OCI-M1 (cell line): ENCODE measurements at places on chromosomes 2 and 18.

DNA sequence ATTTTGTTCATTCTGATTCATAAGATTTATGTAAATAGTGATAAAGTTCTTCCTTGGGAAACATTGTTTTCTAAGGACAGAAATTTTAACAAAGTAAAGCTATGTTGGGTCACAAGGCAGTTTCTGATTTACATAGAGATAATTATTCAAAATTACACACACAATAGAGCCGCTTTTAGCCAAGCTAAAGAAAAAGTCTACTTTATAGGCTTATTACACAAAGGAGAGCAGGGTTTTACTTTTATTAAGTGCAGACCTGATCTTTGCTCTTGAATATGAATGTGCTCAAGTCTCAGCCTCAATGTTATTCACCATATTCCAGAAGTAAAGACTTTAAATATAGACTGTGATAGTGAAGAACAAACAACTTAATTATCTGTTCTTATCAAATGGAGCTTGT lies 787.8 kb upstream of the LINC00305 start:
- no peak for DNase-seq

- DNase-seq = peak; percentile 87
Observed at GRCh38 chr2:159139216-159139933, 147.1 kb downstream of the WDSUB1 start.

- DNase-seq = peak; percentile 61
Observed at GRCh38 chr2:96869281-96869821, 529 bp downstream of the SEMA4C start.

DNA sequence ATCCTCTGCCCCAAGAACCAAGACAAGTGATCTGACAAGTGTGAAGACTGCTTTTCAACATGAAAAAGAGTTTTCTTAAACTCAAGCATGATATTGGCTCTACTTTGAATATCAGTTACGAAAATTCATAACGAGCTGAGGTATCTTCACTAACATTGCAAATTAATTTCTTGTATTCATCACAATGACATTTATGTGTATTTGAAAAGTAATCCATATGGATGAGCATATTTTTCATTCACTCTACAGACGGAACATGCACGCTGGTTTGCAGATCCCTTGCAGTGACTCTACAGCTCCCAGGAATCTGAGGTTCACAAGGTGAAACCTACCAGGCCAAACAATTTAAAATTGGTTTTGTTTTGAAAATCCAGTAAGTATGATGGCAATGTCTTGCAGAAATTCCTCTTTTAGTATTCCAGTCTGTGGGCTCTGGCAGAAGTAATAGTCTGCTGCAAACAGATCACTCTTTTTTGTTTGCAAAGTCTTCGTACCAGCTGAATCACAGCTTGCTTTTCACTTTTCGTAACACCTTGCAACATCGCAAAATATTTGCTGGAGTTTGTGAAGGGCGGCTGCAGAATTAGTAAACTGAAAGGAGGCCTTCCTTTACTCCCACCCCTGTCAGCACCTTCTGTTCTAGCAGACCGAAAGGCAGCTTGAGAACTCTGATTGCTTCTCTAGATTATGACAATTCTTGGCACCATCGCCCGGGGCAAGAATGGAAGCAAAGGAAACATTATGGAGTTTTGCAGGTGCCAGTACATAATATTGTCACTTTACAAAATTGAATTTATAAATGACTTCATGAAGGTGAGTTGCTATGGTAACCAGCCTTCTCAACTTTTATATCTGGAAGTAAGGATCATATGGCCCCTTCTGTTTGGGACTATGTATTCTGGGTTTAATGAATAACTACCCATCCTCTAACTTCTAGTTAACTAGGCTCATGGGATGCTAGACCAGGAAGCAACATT lies 168.7 kb downstream of the TMEM247 start:
- DNase-seq = no peak

DNA sequence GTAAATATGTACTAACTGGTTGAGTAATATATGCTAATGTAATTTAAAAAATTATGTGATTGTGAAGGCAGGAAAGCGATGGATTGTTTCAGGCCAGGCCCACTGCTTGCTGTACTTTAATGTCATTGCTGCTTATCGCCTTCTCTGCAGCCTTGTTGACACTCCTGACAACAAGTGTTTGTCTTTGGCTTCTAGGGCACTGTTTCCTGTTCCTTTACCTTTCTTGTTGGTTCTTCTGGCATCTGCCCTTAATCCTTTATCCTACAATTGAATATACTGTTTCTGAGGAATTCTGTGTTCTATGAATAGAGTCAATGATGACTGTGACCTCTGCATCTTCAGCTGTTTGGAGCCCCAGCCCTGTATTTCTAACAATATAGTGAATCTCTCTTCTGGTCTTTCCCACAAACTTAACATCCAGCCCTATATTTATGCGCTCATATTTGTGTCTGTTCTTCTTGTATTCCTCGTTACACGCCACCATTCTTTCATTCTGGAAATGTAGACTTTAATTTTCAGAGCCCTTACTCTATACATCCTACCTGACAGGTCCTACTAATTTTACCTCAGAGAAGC lies 17.6 kb downstream of the ACSL3 start:
- DNase-seq = no peak

- no peak for DNase-seq
Observed at GRCh38 chr2:9649261-9649660, 18.5 kb upstream of the YWHAQ start.

GRCh38 chr2:15919716-15920434 lies 20.5 kb upstream of the MYCN start:
- DNase-seq = no peak

- DNase-seq = no peak
Observed at GRCh38 chr18:58354791-58355190, 274.1 kb downstream of the ALPK2 start.

- no peak for DNase-seq
Observed at GRCh38 chr2:129192117-129192516, 787.3 kb upstream of the RAB6C start.

DNA sequence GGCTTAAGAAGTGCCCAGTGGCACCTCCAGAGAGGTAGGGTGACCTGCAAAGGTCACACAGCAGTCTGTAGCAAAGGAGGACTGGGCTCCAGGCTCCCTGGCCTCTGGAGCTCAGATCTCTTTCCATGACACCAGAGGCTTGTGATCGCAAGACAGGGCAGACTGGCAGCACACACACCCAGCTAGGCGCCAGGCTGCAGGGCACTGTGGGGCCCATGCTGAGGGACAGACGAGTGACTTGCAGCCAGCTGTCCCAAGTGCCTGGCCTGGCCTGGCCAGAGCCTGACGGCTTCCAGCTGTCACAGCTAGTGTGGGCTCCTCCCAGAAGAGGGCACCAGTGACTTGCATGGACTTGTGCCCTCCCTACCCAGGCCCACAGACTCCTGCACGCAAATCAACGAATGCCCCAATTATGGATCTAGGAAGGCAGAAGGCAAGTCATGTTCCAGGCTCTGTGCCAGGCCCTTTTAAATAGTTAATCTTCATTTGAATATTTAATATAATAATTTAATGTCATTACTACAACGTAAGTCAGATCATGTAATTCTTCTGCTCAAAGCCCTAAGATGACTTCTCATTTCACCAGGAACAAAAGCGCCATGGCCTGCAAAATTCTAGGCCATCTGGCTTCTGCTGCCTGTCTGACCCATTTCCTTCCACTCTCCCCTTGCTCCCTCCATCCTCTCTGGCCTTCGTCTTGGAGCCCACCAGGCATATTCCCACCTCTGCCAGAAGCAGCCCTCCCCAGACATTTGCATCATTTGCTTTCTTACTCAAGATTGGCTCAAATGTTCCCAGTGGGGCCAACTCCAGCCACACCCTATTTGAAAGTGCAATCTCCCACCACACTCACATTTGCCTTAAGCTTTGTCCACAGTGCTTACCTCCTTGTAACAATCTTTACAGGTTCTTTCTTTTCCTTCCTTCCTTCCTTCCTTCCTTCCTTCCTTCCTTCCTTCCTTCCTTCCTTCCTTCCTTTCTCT lies 3.7 kb upstream of the SPEG start:
- peak; percentile 39 for DNase-seq

GRCh38 chr2:197499594-197500502 lies at the start of the genes HSPD1 and HSPE1:
TSS of gene HSPD1 (minus strand) at chr2:197499840. CDS start at chr2:197498848, 992 bp downstream.
TSS of gene HSPE1 (plus strand) at chr2:197500379. CDS start at chr2:197500437, 58 bp downstream.
- DNase-seq = peak; percentile 99

GRCh38 chr2:239257511-239257937 lies 143.3 kb downstream of the HDAC4 start:
- DNase-seq = peak; percentile 37

DNA sequence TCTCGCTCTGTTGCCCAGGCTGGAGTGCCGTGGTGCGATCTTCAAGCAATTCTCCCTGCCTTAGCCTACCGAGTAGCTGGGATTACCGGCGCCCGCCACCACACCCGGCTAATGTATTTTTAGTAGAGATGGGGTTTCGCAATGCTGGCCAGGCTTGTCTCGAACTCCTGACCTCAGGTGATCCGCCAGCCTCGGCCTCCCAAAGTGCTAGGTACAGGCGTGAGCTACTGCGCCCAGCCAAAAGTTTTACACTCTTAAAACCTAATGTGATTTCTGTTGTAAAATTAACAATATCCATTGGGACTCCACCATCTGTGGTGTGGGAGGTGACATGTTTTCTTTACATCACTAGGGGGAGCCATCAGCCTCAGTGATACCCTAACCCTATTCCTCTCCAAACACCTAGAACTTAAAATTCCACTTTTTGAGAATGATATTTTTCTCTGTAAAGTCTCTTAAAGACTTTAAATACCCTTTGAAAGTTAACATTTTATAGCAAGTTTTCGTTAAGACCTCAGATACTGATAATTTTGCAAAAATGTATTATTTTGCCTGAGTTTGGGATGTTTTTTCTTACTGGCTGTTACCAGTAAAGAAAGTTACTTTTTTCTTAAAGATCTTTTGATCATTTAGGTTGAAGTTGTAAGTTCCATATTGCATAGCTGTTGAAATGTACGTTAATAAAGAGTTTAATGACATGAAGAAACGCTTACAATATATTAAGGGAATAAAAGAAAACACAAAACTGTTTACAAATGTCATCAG lies 11.6 kb upstream of the EIF2AK2 start:
- DNase-seq = peak; percentile 71

- DNase-seq = no peak
Observed at GRCh38 chr2:44168681-44169154, at the start of gene PPM1B. TSS of gene PPM1B (plus strand) at chr2:44168875. CDS start at chr2:44201200, 32,325 bp downstream.

GRCh38 chr18:362311-363290 lies 94.8 kb upstream of the THOC1 start:
- DNase-seq = no peak

GRCh38 chr2:101251844-101252407 lies 760 bp upstream of the CNOT11 start:
- DNase-seq = no peak

DNA sequence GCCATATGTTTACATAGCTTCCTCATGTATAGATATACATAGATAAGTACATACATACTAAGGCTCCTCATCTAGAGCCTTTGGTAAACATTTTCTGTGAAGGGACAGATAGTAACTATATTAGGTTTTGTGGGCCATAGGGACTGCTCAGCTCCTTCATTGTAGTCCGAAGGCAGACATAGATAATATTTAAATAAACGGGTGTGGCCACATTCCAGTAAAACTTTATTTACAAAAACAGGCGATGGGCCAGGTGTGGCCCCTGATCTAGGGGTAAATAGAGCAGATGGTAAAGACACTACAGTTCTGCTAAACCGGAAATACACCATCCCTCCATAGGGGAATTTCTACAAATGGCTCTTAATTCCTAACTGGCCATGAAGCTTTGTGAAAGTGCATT lies 7.3 kb downstream of the COQ10B start:
- no peak for DNase-seq

DNA sequence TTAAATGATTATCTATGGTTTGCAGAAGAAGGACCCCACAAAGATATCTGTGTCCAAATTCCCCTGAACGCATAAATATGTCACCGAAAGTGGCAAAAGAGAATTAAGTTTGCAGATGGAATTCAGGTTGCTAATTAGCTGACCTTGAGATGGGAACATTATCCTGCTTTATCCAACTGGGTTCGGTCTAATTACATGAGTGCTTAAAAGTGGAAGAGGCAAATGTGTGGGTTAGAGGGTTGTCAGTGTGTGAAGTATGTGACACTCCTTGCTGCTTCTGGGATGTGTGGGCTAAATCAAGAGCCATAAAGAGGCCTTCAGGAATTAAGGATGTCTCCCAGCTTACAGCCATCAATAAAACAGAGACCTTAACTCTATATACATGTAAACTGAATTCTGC lies 53.5 kb downstream of the CDH19 start:
- DNase-seq = no peak

- no peak for DNase-seq
Observed at GRCh38 chr2:9964334-9964980, 13.0 kb downstream of the GRHL1 start.

- DNase-seq = no peak
Observed at GRCh38 chr2:223020971-223021675, 30.9 kb upstream of the KCNE4 start.

GRCh38 chr2:200798514-200798913 lies 13.2 kb upstream of the BZW1 start:
- DNase-seq = no peak

GRCh38 chr2:144947709-144948037 lies 427.8 kb upstream of the ZEB2 start:
- no peak for DNase-seq

- DNase-seq = peak; percentile 25
Observed at GRCh38 chr2:71005271-71006202, 10.9 kb upstream of the TEX261 start.

DNA sequence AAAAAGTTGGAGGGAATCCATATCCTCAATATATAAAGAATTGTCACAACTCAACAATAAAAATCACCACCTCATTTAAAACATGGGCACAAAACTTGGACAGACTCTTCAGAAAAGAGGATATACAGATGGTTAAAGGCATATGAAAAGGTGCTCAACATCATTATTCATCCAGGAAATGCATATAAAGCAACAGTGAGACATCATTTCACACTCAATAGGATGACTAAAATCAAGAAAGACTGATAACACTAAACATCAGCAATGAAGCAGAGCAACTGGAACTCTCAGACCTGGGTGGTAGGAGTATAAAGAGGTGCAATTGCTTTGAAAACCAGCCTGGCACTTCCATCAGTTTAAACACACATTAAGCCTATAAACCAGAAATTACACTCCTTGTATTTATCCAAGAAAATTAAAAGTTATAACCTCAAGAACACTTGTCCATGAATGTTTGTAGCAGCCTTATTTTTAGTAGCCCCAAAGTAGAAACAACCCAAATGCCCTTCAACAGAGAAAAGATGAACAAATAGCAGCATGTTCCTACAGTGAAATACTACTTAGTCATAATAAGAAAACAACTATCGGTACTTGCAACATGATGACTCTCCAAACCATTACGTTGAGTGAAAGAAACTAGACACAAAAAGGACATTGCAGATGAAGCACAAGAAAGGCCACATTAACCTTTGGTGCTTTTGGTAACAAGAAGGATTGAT lies 79.1 kb upstream of the TANC1 start:
- DNase-seq = no peak

DNA sequence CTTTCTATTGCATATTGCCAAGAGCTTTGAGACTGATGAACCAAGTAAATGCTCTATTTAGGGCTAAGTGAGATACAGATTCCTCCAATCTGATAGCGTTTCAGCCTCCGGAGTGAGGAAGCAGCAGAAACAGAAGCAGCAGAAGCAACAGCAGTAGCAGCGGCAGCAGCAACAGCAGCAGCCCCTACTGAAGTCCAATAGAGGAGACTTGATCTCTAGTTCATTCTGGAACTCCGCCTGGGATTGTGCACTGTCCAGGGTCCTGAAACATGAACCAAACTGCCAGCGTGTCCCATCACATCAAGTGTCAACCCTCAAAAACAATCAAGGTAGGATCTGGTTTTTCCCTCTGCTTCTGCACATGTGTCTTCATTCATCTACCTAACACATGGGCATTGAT lies at the start of gene DPP10:
Gene DPP10 (plus strand): TSS at position 132 of the 400 bp plus-strand sequence.
- peak; percentile 38 for DNase-seq

GRCh38 chr2:75292826-75293225 lies 93.5 kb upstream of the TACR1 start:
- DNase-seq = no peak
